Stimulated activated CD4-positive, alpha-beta T cell treated with anti-CD3 and anti-CD28 coated beads, Interleukin-2, amount 100 ng/mL, for 24 hours (primary cell): ENCODE measurements at places on chromosomes 2 and 18.

DNA sequence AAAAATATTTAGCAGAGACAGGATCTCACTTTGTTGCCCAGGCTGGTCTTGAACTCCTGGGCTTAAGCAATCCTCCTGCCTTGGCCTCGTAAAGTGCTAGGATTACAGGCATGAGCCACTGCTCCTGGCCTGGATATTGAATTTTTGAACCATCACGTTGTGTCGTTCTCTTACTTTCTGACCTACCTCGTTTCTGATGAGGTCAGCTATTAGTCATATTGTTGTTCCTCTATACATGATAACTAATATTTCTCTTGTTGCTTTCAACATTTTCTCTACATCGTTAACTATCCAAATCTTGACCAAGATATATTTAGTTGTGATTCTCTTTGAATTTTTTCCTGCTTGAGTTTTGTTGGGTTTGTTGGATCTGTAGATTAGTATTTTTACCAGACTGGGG is 541.3 kb upstream of the SOX11 start:
- no peak for DNase-seq

DNA sequence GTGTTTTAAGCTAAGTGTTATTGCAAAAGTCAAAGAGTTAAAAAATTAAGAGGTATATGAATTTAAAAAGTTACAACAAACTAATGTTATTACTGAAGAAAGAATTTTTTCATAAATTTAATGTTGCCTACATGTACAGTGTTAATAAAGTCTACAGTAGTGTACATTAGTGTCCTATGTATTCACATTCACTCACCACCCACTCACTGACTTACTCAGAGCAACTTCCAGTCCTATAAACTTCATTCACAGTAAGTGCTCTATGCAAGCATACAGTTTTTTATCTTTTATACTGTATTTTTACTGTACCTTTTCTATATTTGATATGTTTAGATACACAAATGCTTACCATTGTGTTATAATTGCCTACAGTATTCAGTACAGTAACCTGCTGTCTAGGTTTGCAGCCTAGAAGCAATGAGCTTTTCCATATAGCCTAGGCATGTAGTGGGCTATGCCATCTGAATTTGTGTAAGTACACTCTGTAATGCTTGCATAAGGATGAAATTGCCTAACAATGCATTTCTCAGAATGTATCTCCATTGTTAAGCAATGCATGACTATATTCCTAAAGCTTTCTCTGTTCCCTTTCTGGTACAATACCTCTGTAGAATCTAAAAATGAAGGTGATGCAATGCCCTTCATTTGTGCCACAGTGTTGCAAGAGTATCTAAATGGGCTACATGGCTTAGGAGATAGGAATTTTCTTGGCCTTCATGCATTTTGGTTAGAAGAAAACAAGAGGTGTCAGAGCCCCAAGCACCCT is 370.8 kb upstream of the NT5C1B start:
- DNase-seq, result no peak

DNA sequence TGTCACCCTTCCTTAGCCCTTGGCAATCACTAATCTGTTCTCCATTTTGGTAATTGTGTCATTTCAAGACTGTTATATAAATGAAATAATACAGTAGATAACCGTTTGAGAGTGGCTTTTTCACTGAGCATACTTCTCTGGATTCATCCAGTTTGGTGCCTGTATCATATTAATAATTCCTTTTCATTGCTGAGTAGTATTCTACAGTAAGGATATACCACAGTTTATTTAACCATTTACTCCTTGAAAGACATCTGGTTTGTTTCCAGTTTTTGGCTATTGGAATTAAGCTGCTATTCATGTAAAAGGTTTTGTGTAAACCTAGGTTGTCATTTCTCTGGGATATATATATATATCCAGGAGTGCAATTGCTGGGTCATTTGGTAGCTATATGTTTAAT is 44.6 kb upstream of the TGFA start:
- no peak for DNase-seq

DNA sequence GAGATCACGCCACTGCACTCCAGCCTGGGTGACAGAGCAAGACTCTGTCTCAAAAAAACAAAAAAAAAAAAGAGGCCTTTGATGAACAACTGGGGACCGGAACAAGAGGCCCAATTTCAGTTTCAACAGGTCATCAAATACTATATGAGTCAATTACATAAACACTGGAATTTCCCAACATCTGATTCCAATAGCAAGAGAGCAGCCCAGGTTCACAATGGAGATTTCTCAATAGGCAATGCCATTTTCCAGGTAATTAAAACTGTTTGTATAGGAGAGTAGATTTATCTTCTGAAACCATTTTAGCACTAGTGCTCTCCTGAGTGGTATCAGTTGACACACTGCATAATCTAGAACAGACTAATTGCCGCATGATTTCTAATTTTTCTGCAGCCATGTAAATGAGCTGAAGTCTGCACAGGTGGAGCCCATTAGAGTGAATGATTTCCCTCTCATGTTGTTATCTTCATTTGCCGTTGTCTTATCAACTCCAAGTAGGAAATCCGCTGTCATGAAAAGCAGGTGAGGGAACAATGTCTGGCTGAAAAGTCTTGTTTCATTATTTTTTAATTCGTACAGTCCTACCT is 264.1 kb upstream of the MEIS1 start:
- no peak for DNase-seq

DNA sequence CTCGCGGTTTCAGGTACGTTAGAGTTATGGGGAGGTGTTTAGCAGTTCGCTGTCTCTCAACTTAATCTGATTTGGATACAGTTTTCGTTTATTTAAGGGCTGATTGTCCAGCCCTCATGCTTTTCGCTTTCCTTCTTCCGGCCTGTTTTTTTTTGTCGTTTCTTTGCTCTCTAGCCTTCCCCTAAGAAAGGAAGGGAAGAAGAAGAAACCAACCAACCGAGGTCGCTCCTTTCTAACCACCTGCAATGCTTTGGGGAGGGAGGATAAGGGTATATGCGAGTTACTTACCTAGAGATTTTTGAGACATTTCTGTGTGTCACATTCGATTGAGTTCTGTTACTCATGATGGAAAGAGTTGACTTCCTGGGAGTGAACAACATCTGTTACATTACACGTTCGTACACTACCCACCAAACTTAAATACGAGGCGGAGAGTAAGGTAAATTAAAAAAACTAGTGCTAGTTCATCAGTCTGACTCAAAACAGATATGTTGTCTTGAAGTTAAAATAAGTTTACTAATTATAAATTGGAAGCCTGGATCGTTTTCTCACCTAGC is 918 bp downstream of the EIF5B start:
- no peak for DNase-seq

DNA sequence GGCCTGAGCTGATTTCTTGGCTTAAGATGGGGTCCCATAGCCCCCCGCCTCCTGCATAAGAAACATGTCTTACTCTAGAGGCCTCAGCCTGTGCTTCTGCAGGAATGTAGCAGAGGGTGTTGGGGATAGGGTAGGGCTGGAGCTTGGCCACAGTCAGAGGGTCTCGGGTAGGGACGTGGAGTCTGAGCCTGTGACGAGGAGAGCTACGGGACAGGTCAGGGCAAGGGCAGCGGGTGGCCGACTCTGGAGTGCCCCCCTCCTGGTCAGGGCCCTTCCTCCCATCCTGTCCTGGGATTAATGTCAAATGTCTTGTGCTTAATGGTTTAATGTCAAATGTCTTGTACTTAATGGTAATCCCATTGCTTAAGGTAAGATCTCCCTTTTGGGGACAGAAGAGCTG is 130.4 kb downstream of the GLI2 start:
- no peak for DNase-seq
